Stimulated activated CD8-positive, alpha-beta memory T cell treated with anti-CD3 and anti-CD28 coated beads, Interleukin-4, amount 100 ng/mL, for 1 hour (primary cell): ENCODE measurements at places on chromosomes 2 and 18.

- DNase-seq, result no peak
Observed at GRCh38 chr2:127179766-127180165, 40.3 kb downstream of the CYP27C1 start.

GRCh38 chr2:154698721-154699574 is 453 bp downstream of the KCNJ3 start:
- DNase-seq, result no peak

- DNase-seq, result no peak
Observed at GRCh38 chr2:68756178-68756577, 21.6 kb downstream of the ARHGAP25 start.

DNA sequence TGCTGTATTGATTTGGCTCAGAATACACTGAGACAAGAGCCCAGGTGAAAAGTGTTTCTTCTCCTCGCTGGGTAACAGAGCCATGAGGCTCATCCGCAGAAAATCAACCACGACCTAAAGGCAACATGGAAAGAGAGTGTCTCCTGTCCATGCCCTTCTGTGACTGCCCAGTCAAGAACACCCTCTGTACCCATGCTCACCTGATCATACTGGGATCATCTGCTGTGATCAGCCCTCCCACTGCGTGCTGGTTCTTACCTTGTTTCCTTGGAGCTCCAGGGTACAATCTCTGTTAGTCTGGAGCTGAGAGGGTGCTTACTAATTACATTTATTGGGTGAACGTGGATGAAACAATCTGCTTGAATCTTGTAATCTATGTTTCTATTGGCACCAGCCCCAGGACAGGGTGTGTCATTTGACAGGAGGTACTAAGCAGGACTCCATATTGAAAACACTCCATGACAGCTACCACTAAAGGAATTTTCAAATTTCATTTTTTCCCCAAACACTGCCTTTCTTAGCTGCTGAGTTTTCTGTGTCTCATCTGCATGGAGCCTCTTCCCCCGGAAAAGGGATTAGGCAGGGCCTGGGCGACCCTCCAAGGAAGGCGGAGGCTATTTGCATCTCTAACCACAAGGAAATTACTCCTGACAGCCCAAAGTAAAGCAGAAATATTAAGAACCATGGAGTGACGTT is 39.7 kb upstream of the GRP start:
- DNase-seq, result no peak

- no peak for DNase-seq
Observed at GRCh38 chr2:160660741-160661140, 167.1 kb upstream of the RBMS1 start.

- DNase-seq, result no peak
Observed at GRCh38 chr18:46756025-46756558, 761 bp downstream of the ST8SIA5 start.

GRCh38 chr2:167784084-167784425 is 463.3 kb downstream of the STK39 start:
- DNase-seq, result no peak

GRCh38 chr18:58454406-58455061 is 174.4 kb downstream of the ALPK2 start:
- DNase-seq, result no peak

- no peak for DNase-seq
Observed at GRCh38 chr18:48866856-48867255, 83.9 kb downstream of the SMAD7 start.

DNA sequence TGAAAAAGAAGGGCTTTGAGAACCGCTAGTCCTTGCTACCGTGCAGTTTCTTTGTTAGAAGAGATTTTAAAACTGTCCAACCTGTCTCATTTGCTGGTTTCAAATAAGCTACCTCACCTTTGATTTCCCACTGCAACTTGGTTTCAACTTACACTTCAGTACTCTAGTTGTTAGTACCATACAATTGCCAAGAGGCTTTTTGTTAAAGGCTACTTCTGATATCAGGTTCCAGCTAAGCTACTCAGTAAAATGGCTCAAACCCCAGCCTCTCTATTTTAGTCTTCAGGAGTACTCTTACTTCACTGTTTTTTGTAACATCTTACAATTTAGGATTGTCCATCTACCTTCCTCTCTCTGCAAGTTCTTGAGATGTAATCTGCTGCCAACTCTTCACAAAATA is 91.6 kb downstream of the INO80D start:
- DNase-seq, result no peak

DNA sequence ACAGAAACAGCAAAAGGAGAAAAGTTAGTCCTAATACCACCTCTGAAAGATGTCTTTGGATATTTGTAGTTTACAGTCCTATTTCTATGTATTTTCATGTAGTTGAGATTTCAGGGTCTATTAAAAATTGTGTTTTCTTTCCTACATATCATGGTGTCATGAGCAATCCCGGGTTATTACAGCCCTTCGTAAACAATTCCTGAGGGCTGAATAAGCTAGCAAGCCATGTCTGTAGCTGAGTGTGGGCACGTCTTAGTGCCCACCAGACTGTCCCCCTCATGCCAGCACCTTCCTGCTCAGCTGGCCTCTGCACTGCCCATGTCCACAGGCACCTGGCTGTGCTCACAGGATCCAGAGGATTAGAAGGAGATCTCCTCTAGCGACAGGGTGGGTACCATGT is 60.6 kb downstream of the CTIF start:
- DNase-seq, result no peak

DNA sequence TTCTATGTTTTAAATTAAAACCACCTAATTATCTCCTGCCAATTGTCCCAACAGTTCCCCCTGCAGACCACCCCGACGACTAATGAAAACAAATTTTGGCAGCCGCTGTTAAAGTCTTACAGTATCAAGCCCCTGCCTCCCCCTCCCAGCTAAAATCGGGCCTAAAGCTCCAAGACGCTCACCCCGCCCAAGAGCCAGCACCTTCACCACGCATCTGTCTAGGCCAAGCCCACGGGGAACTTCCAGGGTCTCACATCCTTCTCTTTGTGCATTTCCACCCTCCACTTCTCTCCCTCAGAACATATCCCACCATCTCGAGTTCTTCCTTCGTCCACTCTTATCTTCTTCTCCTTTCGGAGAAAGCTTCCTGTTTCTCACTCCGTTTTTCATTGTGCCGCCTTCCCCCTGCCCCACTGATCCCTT is 445 bp downstream of the PRPF40A start:
- DNase-seq, result no peak
